AG20443 (cell line): ENCODE measurements at places on chromosomes 7 and 10.

DNA sequence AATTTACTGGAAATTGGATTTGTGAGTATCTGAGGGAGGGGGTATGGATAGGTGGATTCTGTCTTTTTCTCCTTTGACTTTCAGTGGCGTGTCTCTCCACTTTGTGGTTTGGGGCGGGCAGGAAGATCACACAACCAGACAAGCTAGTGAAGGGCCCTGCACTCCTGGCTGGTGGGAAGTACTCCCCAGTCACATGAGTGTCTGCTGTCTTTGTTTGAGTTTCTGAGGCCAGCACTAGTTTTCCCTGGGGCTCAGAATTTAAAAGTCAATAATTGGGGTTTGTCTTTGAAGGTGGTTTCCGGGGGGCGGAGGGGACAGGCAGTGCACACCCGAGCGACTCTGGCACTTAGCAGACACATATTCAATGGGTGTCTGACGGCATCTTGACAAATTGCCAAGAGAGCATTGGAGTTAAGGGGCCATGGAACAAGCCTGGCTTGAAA is 120.1 kb downstream of the WDFY4 start:
- DNase-seq, result no peak

DNA sequence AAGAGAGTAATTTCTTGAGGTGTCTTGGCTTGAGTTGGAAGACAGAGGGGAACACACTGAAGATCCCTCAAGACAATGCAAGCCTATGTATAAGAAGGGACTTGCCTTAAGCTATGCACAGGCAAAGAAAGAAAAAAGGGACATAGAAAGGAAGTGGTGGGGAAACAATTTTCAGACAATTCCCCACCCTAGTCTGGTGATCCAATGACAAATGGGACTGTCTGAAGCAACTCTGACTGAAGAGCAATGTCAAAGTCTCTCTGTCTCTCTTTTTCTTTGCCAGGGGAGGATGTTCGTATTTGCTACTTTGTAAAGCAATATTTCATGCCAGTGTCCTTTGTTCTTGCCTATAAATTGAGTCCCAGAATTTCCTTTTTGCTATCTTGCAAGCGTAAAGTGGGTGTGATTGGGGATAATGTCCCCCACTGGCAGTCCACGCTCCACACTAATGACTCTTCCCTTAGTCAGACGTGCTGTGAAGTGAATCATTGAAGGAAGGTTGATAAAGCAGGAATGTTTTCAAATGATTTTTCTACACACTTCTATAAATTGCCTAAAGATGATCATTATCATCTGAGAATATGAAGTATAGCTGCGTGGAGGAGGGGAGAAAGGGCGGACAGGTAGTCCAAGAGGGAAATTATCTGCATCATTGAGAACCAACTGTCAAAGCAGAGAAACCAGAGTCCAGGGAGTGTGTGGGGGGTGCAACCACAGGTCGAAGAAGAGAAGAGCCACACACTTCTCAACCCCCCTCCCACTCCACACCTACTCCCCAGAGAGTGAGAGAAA is 243.8 kb upstream of the ETV1 start:
- peak; percentile 31 for DNase-seq

- DNase-seq, result no peak
Measured at GRCh38 chr7:122438492-122438891, 133.9 kb upstream of the FEZF1 start.

DNA sequence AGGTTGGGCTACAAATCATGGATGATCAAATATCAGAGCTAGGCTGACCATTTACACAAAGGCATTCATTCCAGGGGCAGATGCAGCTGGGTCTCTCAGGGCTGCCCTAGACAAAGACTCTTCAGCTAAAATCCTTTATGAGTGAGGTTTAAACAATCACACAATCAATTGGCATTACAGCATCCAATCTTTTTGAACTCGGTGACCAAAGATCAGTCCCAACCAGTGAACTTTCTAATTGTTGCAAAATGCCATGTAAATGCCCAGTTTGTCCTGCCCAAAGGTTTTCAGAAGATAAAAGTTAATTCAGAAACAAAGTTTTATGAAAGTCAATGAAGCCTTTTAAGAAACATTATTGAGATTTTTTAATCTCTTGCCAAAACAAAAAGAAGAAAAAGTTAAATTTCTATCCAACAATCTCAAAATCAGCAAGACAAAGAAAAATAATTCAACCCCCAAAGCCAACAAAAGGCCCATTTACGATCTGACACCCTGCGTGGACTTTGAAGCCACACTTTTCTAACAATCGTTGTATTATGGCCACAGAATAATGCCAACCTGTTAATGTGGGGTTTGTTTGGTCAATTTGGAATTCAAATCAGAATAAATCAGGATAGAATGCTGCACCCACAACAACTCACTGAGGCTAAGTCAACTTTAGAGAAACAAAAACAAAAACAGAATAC is 40.9 kb downstream of the GPR37 start:
- no peak for DNase-seq

- DNase-seq, result no peak
Measured at GRCh38 chr10:5538892-5539651, 14.3 kb downstream of the CALML3 start.

- DNase-seq, result no peak
Measured at GRCh38 chr7:98283887-98284222, 2.4 kb downstream of the BRI3 start.

GRCh38 chr10:29304264-29304994 is 15.6 kb downstream of the LYZL1 start:
- DNase-seq, result peak; percentile 84

- no peak for DNase-seq
Measured at GRCh38 chr10:6130848-6131470, 42.1 kb downstream of the RBM17 start.

GRCh38 chr7:123944395-123944794 is 19.4 kb downstream of the SPAM1 start:
- no peak for DNase-seq

DNA sequence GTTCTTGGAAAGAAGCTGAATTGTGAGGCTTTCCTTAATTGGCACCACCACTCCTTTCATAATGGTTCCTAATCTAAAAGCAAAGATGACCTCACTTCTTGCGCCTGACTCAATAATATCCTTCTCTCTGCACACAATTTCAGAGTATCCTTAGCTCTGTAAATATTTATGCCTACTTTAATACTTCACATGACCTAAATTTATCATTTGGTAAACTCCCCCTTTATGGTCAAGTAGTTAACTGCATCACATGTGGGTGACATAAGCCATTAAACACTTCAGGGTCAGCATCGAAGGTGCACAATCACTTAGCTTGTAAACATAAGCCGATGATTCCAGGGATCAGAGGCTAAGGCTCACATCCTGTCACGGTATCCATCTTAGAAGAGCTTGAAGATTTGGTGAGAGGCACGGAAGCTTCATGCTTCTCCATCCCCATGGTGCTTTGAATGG is 7.3 kb upstream of the RHOBTB1 start:
- no peak for DNase-seq

DNA sequence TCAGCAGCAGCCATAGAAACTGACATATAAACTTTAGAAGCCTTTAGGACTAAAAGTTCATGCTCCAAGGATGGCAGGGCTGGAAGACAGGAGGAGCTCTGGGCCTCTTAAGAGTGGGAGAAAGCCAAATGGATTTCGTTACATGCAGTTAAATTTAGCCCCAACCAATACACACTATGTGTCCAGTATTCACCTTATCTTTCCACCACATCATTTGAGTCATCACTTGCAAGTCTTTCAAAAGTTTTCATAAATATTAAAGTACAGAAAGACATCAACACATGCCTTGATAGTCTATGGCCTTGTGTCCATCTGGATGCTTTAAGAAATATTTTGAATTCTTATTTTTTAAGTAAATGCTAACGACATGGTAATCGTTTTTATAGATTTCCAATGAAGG is 392.4 kb upstream of the LRRN3 start:
- no peak for DNase-seq

DNA sequence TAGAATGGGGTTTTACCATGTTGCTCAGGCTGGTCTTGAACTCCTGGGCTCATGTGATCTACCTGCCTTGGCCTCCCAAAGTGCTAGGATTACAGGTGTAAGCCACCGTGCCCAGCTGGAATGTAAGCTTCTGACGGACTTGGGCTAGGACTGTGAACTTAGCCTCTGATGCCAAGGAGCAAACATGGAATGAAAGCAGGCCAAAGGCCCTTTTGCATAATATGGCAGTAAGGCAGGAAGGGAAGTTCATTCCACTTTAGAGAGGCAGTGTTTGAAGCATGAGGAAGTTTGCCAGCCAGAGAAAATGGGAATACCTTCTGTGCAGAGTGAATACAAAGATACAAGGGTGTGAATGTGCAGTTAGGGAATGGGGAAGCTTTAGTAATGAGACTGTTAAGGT is 20.3 kb downstream of the VCL start:
- no peak for DNase-seq

- no peak for DNase-seq
Measured at GRCh38 chr10:49183596-49184542, 4.3 kb downstream of the TMEM273 start.

- no peak for DNase-seq
Measured at GRCh38 chr7:20320322-20320721, 10.4 kb upstream of the ITGB8 start.

DNA sequence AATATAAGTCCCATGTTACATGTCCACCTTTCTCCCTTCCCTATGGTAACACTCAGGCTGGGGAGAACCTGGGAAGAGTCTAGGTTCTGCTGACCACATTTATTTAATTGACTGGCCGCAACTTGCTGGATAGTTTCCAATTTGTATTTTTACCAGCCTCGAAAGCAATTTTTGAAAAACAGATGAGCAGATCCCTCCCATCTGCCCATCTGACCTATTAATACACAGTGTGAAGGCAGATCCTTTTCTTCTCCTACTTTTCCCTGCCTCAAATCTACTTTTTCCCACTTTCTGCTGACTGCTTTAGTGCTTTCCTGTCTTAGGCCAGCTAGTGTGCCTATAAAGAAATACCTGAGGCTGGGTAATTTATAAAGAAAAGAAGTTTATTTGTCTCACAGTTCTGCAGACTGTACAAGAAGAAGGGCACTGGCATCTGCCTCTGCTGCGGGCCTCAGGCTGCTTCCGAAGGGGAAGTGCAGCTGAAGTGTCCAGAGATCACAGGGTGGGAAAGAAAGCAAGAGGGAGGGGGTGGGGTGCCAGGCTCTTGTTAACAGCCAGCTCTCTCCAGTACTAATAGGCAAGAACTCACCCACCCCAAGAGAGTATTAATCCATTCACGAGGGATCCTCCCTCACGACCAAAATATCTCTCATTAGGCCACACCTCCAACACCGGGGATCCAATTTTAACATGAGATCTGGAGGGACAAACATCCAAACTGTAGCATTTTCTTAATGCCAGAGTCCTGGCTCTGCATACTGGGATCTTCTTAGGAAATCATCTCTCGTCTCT is 336.0 kb upstream of the IGFBP3 start:
- DNase-seq, result peak; percentile 20

GRCh38 chr7:96330193-96330592 is 8.3 kb upstream of the SLC25A13 start:
- DNase-seq, result no peak

- DNase-seq, result no peak
Measured at GRCh38 chr10:11444531-11445228, 166.8 kb downstream of the USP6NL start.

GRCh38 chr7:84138411-84138810 is 56.2 kb downstream of the SEMA3A start:
- DNase-seq, result no peak

GRCh38 chr7:5322621-5323410 is 40.1 kb downstream of the SLC29A4 start:
- no peak for DNase-seq

DNA sequence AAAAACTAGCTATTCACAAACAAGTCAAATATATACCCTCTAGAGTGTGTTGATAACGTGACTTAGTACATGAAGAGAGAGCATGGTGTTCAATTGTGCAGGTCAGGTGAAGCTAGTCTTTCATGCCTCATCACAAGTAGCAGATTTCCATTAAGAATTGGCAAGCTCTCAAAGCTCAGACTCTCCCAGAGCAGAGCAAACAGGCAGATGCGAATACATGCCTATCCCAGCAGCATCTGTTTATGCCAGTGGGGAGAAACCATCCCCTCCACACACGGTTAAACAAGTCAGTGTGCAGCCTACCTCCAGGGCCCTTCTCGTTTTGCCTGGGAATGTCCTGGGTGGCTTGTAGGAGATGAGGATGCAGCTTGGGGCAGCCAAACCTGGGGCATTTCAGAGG is 532.5 kb upstream of the C7orf33 start:
- no peak for DNase-seq

GRCh38 chr7:151705636-151706276 is 171.2 kb downstream of the PRKAG2 start:
- peak; percentile 73 for DNase-seq

DNA sequence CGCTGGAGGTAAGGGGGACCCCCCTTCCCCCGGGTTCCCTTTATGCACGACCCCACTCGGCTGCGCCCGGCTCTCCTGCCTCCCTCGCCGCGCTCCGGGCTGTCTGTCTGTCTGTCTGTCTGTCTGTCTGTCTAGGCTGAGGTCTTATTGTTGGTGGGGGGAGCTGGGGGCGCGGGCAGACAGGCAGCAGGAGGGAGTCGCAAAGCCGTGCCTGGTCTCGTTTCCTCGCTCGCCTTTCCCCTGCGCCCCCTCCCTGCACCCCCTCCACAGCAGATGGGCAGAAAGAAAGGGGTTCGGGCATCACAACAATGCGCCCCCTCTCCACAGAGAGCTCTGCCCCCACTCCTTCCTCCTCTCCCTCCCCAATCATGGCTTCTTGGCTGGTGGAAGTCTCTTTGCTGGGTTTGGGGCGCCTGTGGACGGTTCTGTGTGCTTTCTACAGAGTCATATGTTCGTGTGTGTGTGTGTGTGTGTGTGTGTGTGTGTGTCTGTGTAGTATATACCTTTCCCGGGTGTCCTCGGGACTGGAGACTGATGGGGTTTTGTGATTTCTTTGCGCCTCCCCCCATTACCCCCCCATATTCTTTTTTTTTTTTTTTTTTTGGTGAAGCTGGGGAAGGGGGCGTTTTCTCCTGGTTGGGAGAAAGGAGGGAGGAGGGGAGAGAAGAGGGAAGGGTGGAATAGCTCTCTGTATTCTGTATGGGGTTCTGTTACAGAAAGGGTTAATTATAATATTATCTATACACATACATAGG is 1.9 kb downstream of the AUTS2 start:
- peak; percentile 16 for DNase-seq

DNA sequence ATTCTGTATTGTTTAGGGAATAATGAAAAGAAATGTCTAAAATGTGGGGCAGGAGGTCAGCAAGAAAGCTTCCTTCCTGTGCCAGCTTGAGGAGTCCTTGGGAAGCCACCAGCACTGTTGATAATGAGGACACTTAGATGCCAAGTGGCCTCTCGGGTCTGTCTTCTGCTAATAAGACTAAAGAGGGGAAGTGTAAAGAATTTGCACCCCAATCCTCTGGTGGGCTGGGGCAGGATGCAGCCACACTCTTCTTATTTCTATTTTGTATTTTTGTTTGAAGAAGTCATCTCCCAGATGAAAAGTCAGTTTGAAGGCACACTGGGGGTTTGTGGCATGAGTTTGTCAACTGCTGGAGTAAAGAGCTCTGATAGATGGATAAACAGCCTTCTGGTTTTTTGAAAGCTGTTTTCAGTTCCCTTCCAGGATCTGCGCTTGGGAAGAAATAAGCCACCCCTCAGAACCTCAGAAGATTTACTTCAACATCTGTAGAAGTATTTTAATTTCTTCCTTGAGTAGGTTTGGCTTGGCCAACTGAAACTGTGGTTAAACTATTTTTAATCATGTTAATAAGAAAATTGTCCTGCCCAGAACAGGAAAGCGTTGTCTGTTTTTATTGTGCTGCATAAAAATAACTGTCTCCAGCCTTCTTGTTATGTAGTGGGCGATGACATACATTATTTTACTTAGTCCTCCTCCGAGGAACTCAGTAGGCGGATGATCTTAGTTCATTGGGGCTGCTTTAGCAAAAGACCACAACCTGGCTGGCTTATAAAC is 128.8 kb upstream of the GPR26 start:
- no peak for DNase-seq
